ENCODE measurements at places on chromosomes 2 and 18.

DNA sequence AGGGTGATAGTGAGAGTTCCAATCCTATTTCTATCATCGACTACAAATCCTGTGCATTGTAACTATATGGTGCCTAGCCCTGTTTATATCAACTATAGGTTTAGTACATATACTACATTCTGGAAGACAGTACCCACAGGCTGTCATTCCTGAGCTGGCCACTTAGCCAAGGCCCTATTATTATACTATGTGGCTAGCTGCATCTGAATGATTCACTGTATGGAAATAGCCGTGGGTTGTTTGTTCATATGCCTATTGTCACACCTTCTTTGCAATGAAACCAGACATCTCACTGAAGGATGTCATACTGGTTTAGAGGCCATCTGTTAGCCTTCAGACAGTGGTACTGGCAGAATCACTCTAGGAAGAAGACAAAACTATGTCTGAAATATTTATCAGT is 62.3 kb upstream of the FSIP2 start:
- DNase-seq = no peak

- DNase-seq = no peak
Measured at GRCh38 chr2:210752532-210752931, 196.1 kb downstream of the CPS1 start.

DNA sequence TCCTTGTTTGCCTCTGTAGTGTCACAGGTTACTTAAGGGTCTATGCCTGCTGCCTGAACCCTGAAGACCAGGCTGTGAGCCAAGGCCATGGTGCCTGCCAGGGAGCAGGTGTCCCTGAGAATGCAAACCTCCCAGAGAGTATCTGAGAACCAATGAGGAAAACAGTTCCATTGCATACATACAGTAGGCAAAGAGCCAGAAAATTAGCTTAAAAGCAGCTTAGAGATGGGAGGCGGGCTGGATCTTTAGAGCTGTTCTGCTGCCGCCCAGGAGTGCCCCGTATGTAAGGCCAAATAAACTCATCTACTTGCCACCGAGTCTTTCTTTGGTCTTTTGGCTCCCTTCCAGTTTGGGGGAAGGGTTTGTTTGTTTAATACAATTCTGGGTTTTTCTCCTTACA is 327.9 kb downstream of the CLIP4 start:
- no peak for DNase-seq

DNA sequence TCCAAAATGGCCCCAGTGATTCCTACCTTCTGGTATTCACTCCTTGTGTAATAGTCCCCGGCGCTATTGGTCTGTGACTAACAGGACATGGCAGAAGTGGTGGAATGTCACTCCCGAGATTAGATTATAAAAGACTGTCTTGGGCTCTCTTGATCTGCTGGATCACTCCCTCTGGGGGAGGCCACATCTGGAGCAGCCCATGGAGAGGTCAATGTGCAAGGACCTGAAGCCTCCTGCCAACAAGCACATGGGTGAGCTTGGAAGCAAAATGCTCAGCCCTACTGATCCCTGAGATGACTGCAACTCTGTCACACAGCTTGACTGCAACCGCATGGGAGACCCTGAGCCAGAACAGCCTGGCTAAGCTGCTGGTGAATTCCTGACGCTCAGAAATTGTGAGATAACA is 94.3 kb upstream of the GLI2 start:
- DNase-seq = no peak

- DNase-seq = no peak
Measured at GRCh38 chr18:48719974-48720654, 181.3 kb downstream of the CTIF start.

DNA sequence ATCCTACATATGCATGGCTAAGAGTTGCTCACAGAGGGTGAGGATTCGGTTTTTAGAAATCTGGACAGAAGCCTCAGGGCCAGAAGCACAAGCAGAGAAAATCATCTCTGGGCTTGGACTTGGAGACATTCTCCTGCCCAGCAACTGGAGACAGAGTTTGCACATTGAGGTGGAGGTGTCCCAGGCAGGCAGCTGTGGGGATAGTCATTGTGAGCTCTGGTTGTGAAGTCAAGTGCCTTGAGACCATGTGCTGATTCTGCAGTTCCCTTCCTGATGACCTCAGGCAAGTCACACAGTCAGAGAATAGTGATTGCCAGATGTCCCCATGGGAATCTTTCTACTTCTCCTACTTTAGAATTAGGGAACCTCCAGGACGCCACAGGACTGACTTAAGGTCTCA is 108.4 kb upstream of the LDAH start:
- DNase-seq = no peak

DNA sequence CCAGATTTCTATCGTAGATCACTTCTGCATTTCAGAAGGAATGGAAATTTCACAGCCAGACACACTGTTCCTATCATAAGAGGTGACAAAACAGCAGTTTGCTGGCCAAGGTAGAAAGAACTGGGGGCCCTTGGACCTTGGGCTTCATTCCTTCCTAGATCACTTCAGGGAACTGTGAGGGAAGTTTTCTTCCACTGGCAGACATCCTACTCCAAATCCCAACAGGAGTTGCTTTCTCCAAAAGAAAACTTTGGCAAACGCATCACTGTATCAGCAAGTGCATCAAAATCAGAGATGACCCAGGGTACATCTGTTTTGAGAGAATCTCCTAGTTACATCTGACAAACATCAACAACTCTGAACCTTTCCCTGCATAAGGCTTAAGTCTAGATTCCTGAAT is 348.4 kb upstream of the KLHL29 start:
- DNase-seq = no peak

DNA sequence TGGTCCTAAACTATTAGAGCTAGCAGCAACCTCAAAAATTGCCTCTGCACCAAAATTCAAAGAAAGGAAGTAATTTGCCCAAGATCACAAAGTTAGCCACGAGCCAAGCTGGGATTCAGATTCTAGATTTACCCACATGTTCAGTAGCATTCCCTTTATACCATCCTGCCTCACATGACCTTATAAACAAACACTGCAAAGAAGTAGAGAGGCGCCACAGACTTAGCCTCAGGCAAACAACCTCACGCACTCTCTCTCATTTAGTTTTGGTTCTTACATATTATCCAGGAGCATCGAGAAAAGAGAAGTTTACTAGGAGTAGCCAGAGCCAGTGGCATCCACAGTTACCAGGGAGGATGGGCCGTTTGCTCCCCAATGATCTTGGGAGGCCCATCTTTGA is 226.6 kb downstream of the OSR1 start:
- DNase-seq = no peak

- DNase-seq = no peak
Measured at GRCh38 chr18:60228609-60229595, 143.7 kb downstream of the MC4R start.

GRCh38 chr2:110740747-110741349 is 8.5 kb downstream of the ACOXL start:
- DNase-seq = no peak
